ENCODE measurements at places on chromosomes 7 and 10.
A peak's percentile ranks its signal among the peaks of the same experiment; 100 is the strongest.

DNA sequence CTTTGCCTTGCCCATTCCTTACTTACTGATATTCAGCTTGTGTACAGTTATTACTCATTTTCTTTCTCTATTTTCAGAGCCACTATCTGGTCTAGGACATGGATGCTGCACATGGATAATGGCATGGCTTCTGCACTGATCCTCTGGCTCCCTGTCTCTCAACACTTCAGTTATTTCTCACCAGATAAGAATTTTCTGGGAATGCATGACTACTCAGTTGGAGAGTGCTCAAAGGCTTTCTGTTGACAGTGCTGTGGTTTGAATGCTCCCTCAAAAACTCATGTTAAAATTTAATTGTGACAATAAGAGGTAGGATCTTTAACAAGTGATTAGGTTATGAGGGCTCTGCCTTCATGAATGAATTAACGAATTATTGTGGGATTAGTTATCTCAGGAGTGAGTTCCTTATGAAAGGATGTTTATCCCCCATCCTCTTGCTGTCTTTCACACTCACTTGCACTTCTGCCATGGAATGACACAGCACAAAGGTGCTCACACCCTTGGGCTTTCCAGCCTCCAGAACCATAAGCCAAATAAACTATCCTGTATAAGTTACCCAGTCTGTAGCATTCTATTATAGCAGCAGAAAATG, 16.1 kb upstream of the PIK3CG start:
- no peak for DNase-seq

DNA sequence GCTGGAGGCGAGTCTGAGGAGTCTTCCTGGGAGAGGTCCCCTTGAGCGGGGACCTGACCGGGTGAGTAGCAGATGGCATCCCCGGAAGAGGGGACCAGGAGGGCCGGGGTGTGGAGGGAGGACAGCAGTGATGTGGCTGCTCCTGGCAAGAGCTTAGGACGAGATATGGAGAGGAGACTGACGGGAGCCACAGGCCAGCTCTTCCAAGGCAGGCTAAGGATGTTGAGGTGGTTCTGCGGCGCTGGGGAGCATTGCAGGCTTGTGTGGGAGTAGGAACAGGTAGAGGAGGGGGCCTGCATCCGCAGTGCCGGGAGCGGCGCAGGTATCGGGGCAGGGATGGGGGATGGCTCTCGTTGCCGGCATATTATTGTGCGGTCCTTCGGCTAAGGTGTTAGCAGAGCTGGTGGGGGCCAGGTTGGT, 76.7 kb upstream of the ANLN start:
- DNase-seq = no peak

- no peak for DNase-seq
Measured at GRCh38 chr7:151178236-151178635, 8.8 kb downstream of the ASB10 start.

- DNase-seq = peak; percentile 37
Measured at GRCh38 chr10:79242620-79243152, 104.6 kb upstream of the PPIF start.

DNA sequence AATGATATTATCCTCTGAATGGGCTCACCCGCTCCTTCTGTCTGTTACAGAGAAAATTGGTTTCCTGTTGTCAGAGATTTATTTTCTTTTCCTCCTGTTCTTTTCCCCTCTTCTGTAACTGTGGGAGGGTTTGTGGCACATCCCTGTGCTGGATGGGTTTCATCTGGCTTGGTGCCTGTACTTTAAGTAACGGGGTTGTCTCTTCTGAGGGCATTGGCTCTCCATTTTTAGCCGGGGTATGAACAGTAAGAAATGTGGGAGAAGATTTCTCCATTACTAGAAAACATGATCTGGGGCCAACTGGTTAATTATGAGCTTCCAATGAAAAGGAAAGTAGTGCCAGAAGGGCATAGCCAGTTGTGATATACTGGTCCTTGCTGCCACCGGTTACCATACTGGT, 142.6 kb downstream of the SND1 start:
- no peak for DNase-seq

- no peak for DNase-seq
Measured at GRCh38 chr10:35517431-35518181, 87.5 kb upstream of the GJD4 start.

DNA sequence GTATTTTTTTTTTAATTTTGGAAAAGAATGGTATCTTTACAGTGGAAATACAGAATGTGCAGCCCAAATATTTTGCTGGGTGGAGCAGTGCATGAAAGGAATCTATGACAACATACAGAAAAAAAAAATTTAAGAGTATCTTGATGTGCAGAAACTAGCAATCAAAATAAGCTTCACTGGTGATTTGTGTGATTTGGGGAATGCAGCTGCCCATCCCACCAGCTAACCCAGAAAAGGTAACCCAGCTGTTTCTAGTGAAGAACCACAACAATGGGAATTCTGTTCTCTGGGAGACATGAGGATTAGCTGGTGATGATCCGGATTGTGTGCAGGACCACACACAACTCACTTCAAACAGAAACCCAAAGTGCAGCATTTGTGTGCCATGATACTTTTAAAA, 375.5 kb downstream of the SEMA3D start:
- no peak for DNase-seq

- DNase-seq = no peak
Measured at GRCh38 chr7:69825113-69825972, 227.1 kb downstream of the AUTS2 start.

DNA sequence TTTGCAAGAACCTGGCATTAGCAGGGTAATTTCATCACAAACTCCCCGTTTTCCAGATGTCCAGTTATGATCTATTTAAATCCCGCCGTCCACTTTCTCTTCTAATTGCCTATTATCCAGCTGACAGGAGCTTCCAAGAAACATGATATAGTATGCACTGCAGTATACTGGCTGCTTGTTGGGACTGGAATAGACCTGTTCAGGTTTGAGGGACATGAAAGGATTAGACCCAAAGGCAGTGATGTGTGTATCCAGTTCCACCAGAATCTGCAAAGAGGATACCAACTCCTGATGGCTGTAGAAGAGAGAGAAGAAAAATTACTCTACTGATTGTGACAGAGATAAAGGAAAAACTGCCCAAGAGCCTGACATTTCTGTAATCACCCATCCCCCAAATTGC, 8.9 kb downstream of the MSS51 start:
- DNase-seq = no peak

DNA sequence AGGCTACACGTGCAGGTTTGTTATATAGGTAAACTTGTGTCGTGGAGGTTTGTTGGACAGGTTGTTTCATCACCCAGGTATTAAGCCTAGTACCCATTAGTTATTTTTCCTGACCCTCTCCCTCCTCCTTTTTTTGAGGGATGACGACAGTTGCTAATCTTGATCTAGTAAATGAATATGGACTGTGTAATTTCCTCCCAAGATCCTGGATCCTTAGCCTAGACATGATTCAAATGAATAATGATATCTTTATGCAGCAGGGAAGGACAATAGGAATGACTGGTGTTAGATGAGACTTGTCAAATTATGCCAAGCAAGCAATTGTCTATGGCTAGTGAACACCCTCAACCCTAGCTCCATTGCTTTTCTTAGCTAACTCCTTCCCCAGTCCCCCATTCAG, 156.2 kb downstream of the PLPP4 start:
- no peak for DNase-seq

- no peak for DNase-seq
Measured at GRCh38 chr7:22373388-22373787, 16.4 kb upstream of the RAPGEF5 start.

- DNase-seq = peak; percentile 56
Measured at GRCh38 chr10:31101123-31101522, 69.5 kb upstream of the ZNF438 start.

DNA sequence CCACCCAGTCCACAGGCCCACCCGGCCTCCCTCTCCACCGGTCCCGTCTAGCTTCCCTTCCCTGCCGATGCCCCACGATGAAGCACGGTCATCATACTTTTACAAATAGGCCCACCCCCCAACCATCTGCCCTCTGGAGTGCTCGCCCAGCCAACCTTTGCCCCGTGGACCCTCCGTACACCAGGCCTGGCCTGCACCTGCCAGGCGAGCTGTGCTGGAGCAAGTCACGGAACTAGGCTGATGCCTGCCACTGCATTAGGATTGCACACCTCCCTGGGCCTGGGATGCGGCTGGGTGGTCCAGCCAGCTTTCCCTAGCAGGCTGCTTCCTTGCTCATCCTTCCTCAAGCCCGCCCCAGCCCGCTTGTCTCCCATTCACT, 44.7 kb downstream of the PPIF start:
- no peak for DNase-seq

- DNase-seq = no peak
Measured at GRCh38 chr7:92850516-92850915, 14.1 kb upstream of the CDK6 start.

DNA sequence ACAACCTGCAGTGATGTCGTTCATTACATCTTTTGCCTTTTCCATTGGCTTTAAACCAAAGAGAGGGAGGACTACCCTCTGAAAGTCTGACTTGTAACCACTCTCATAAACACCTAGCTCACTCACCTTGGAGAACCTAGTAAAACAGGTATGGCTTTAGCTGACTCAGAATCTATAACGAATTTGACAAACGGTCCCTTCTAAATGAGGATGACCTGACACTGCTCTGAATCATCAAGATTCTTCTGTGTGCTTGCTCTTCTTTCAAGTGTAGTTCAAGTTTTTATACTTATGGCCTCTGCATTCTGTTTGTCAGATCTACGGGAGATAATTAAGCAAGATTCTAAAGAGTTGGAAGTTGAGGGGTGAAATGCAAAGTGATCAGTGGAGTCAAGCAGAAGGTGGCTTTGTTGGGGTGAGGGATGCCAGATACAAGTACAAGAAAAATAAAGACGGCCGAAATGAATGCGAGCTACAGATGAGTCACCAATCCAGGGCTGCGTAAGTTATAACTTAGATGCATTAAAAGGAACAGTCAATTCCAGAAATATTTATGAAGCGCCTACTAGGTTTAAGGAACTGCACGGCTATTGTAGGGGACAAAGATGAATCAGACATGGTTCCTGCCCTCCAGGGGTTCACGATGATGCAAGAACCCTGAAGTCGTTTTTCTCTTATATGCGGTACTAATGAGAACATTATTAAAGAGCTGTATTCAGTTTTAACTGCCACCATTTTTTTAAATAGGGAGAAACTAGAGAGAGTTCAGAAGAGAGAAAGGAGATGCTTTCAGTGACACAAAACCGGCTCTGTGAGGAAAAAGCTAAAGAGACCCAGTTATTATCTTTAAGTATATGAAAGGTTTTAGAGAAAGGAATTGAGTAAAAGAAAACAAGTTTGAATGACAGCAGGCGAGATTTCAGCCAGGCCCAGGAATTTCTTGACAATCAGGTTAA, 6.5 kb downstream of the HIPK2 start:
- no peak for DNase-seq

GRCh38 chr7:97871659-97872024, 566 bp downstream of the ASNS start:
- DNase-seq = peak; percentile 23

DNA sequence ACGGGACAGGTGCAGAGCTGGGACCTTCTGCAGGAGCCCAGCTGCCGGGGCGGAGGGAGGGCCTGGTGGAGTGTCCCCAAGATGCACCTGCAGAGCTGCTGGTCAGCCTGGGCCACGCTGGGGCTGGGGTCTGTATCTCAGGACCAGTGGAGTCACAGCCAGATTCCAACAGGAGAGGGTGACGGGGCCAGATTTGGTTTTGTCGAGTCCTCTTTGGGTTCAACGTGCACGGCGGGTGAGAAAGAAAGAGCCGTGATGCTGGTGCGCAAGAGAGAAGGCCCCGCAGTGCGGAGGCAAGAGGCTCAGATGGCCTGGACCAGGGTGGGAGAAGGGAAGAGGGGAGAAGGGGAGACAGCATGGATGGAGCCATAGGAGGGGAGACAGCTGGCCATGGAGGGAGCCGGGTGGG, 462.9 kb downstream of the PTPRN2 start:
- DNase-seq = no peak

- DNase-seq = no peak
Measured at GRCh38 chr10:126331101-126331500, 57.2 kb downstream of the ADAM12 start.

- no peak for DNase-seq
Measured at GRCh38 chr7:137791930-137792329, 54.8 kb downstream of the DGKI start.

DNA sequence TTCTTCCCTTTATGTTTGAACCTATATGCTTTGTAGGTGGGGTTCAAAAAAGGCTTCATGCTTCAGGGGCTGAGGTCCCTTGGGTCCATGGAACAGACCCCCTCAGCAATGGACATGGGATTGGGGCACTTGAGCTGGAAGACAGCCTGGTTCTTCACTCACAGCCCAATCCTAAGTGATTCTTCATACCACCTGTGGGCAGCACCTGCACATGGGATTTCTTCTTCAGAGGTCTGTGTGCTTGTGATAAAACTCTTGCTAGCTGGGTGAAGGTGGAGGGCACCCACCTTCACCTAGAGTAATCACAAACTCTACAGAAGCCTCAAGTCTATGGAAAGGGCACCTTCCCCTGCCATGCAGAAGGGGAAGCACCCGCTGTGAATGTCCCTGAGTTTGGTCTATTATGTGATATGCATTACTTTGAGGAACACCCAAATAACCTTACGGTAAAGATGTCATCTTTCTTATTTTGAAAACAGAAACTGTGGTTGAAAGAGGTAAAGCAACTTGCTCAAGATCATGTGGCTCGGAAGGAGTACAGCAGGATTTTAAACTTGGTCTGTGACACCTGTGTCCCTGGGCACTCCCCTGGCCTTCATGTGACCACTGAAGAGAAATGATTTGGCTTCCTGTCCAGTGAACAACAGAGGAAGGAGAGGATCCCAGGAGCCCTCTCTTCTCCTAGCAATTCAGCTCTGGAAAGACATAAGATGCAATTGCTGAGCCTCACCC, 469.5 kb upstream of the ZMIZ1 start:
- DNase-seq = no peak

DNA sequence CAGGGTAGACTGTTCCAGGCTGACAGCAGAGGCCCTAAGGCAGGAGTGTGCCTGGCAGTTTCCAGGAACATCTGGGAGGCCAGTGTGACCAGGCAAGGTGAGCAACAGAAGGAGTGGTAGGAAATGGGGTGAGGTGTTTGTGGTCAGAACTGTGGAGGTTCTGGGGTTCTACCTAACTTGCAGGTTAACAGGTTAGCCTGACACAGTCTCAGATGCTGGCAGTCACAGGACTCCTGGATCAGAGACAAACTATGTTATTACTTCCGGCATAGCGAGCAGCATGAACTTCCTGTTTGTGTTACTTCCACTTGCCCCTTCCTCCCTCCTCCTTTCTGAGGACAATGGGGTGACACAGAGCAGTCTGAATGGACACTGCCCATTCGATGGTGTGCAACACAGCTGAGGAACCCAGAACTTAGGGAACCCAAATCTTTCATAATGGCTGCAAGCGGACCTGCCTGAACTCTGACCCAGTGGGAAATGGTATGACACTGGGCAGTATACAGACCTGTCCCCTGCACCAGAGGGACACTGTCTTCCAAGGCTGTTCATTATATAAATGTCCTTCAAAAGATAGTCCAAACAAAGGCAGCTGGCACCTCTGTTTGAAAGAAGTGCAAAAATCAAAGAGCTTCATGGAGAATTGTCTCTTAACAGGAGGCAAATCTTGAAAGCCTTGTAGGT, 3.9 kb upstream of the SAR1A start:
- no peak for DNase-seq

- DNase-seq = no peak
Measured at GRCh38 chr10:36578306-36578705, 547.1 kb upstream of the ANKRD30A start.

- no peak for DNase-seq
Measured at GRCh38 chr10:5904227-5904626, 14.2 kb downstream of the FBH1 start.

GRCh38 chr7:108008240-108008639, 5.3 kb upstream of the LAMB1 start:
- no peak for DNase-seq

GRCh38 chr7:81690251-81690650, 79.6 kb downstream of the HGF start:
- no peak for DNase-seq

- no peak for DNase-seq
Measured at GRCh38 chr10:32943854-32944661, 14.0 kb downstream of the ITGB1 start.

All from activated CD4-positive, alpha-beta T cell treated with anti-CD3 and anti-CD28 coated beads, Interleukin-2, amount 50 U/mL, for 4 hours (primary cell).